ENCODE measurements at places on chromosomes 3 and 15.
A peak's percentile ranks its signal among the peaks of the same experiment; 100 is the strongest.

GRCh38 chr15:94494732-94495131, 263.4 kb downstream of the MCTP2 start:
- DNase-seq, result no peak

GRCh38 chr15:94028809-94029208, 202.6 kb upstream of the MCTP2 start:
- DNase-seq, result no peak

DNA sequence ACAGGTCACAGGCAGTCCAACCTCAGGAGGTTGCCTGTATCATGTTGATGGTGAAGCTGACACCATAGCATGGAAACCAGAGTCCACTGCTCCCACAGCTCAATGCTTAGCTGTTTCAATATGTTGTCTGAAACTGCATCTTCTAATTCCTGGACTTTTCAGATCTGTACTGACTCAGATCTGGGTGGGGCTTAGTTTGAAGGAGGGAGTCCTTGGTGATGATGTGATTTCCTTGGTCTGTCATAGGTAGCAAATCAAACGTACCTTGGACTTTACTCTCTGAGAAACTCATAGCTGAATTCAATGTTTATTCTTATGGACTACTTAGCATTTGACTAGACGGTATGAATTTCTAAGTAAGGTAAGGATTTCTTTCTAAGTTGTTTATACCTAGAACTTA, at the start of gene HHLA2:
Gene HHLA2 (plus strand): TSS at position 310 of the 400 bp plus-strand sequence. CDS start 55,266 bp downstream, outside the sequence.
- DNase-seq, result no peak

GRCh38 chr15:39698444-39699390, 83.9 kb downstream of the FSIP1 start:
- DNase-seq, result no peak

DNA sequence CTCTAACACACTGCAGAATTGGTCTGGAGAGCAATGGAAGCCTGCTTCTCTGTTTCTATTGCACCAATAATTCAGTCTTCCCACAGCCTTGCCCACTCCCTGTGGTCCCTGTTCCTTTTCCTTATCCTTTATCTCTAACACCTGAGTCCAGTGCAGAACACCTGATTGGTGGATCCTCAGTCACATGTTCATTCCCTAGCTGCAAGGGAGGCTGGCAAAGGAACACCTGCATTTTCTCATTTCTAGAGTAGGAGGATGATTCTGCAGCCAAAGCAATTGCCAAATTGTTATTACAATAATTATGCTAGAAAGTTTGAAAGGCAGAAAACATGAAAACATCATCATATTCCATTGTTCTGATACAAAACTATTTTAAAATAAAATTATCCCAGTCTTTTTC, 83.8 kb upstream of the SAMMSON start:
- DNase-seq, result no peak

DNA sequence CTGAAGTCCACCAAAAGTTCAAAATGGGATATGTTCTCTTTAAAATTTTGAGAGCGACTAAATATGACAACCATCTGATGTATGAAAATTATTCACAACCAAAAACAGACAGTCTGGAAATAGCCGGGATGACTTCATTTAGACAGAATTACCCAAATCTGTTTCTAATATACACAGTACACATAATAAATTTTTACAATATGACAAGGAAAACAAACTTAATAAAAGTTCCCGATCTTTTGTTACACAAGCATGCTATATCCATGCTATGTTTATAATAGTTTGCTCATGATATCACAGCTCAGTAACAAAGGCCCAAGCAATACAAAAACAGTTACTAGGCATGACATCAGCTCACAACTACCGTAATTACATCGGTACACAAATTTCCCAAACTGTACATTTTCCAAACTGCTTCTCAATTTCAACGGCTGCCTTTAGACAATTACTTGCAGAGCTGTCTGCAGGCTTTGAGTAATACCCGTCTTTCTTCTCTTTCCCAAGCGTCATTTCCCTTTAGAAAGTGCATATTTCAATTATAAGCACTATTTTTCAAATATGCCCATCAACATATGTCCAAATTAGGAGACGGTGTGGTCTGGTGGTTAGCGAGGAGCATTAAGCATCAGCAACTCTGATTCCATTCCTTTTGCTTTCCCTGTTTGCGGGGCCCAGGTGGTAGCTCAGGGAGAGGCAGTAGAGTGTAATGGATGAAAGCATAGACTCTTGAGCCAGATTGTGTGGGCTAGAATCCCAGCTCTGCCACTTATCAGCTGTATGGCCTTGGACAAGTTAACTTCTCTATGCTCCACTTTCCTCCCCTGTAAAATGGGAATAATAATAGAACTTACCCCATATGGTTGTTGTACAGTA, 481.2 kb downstream of the FOXP1 start:
- no peak for DNase-seq

- DNase-seq, result no peak
These were observed 3.3 kb downstream of the LIPH start for GRCh38 chr3:185549122-185549521.

DNA sequence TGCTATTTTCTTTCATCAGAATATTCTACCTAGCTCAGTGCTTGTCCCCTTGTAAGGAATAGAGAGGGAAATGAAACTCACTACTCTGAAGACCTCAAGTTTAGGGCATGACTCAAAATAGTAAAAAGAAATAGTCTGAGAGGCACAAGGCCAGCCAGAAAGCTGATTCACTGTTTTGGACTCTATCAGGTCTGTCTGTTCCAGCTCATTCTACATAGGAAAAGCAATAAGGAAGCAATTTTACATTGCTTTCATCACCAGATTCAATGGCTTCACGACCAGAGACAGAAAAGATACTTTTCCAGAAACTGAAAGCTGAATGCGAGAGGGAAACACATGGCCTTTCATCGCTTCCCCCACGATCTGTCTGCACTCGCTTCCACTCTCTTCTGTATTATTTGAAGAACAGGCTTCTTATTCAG, 276.0 kb downstream of the GBE1 start:
- DNase-seq, result no peak

DNA sequence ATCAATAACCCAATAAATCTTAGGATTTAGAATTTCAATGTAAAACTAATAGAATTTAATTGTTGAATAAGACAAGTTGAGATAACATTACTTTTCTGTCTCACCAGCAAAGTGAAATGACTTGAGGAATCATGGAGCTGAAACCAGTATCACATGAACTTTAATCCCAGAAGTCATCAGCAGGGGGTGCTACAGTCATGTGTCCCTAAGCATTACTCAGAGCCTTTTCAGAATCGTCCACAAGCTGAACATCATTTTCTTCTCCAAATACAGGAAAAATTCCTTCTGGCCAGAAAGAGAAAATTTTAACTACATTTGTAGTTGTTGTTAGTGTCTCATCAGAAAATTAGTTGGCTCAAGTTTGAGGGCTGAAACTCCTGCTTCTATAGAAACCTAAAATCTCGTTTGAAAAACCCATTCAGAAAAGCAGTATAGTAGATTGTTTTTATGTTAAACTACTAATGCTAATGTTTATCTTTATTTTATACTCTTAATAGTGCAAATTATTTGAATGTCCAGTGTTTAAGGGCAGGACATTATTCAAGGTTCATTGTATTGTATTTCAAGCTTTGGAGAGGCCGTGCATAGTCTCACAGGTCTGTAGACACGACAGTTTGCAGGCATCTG, 384.1 kb downstream of the PLOD2 start:
- no peak for DNase-seq

GRCh38 chr15:47139965-47140364, 577.3 kb upstream of the SEMA6D start:
- DNase-seq, result no peak

- no peak for DNase-seq
These were observed 885.2 kb upstream of the CFAP20DC start for GRCh38 chr3:59935025-59935424.

DNA sequence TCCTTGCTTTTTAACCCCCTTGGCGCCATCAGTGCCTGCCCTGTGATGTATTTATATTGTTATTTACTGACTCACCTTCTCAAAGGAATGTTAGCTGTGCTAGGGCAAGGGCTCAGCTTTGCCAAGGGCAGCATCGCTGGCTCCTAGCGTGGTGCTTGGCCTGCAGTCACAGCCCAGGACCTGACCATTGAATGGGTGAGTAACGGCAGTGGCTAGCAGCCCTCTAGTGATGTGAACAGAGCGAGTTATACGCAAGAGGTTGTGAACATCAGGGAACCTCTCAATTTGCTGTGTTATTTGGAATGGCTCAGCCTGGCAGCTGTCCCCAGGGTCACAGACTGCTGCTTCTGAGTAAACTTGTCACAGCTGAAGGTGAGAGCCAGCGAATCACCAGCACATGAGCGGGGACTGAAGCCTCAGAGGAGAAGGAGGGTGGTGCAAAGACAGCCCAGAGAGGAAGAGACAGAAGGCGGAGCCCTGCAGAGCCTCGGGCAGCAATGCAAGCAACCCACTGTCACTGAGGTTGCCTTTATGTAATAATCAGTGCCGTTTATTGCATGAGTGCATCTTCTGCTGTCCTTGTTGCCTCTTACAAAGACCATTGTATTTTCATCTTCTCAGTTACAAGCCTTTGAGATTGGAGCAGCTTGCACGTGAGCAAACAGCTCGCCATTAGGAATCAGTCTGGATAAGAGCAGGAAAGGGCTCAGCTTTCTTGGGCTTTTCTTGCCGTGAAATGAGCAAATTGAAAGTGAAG, 158.3 kb downstream of the SLCO3A1 start:
- DNase-seq, result peak; percentile 25

- DNase-seq, result no peak
These were observed 19.4 kb upstream of the SKOR1 start for GRCh38 chr15:67805666-67806516.

GRCh38 chr15:66651198-66651597, 50.8 kb upstream of the SMAD6 start:
- no peak for DNase-seq

- DNase-seq, result no peak
These were observed 127.4 kb downstream of the WDR76 start for GRCh38 chr15:43954181-43954621.

GRCh38 chr3:112005091-112005672, 6.5 kb downstream of the TAGLN3 start:
- no peak for DNase-seq

DNA sequence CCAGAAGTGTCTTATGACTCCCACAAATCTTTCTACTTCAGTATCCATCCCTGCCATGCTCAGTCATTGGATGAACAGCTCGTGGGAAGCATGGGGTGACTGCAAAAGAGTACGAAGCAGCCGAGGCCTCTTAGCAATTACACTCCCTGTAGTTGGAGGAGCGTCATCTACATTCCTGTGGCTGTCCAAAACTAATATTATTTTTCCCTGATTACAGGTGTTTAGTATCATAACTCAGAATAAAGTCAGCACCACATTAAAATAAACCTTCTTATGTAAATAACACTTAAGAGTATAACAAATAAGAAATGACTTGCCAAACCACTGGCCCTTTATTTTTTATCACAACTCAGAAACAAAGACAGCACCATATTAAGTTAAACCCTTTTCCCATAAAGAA, 141.5 kb downstream of the PLOD2 start:
- no peak for DNase-seq

- DNase-seq, result peak; percentile 39
These were observed 58.8 kb upstream of the SLC7A14 start for GRCh38 chr3:170644711-170645110.

GRCh38 chr3:142904639-142905436, 16.0 kb upstream of the PCOLCE2 start:
- DNase-seq, result no peak

DNA sequence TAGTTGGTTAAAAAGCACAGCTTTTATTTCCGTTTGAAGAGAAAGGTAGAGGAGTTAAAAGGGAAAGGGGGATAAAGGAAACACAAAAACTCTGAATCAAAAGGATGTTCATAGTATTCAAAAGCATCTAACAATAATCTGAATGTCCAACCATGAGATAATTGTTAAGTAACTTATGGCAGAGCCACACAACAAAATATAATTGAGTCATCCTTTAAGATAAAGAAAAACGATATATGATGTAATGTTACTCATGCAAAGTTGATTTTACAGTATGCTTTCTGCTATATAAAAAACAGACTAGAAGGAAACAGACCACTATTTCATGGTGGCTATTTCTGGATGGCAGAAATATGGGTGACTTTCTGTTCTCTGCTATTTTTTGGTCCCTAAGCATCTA, 3.9 kb downstream of the XPC start:
- no peak for DNase-seq

- DNase-seq, result no peak
These were observed 8.7 kb downstream of the COL8A1 start for GRCh38 chr3:99647081-99647480.

- DNase-seq, result peak; percentile 47
These were observed 7.0 kb downstream of the BHLHE40 start for GRCh38 chr3:4986175-4986781.

Measured in DMS79 treated with DMSO at 0.1 percent for 48 hours (cell line).